ENCODE measurements at places on chromosomes 3 and 15. TPM values are rescaled to one million over a fixed set of nuclear protein-coding genes. Genes with fewer than 3 reads are reported as not detected.
A peak's percentile ranks its signal among the peaks of the same experiment; 100 is the strongest.

DNA sequence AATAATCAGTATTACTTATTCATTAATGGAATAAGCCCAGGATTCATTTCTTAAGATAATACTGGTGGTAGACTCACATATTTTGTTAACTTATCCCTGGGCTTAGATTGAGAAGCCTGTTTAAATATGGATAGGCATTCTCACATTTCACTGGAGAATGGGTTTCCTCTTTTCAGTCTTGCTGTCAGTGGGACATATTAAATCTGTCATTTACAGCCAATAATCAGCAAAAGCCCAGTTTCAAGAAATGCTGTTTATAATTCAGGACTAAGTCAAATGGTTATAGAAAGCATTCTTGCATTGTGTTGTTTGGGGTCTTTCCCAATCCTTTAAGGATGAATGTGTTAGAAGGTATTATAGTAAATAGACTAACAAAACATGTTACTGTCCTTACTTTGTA is 143.7 kb upstream of the NAALADL2 start:
- no peak for DNase-seq

GRCh38 chr3:194401868-194402329 is 2.8 kb upstream of the GP5 start:
- DNase-seq = no peak

DNA sequence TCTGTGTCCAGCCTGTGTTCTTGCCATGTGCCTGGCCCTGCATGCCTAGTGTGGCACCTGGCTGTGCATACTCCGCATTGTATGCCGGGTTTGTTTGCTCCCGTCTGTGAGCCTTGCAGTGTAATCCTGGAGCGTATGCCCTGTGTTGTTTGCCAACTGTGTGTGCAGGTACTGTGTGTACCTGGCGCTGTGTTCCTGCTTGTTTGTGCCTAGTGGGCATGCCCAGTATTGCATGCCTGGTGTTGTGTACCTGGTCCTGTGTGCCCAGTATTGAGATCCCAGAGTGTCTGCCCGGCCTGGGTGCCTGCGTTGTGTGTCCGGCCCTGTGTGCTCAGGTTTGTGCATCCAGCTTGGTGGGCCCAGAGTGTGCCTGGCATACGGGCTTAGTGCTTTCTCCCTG is 54.5 kb upstream of the CHRNA7 start:
- peak; percentile 64 for DNase-seq

GRCh38 chr3:139327861-139328260 is 16.0 kb upstream of the MRPS22 start:
- no peak for DNase-seq

GRCh38 chr3:179046497-179047353 is 24.9 kb downstream of the ZMAT3 start:
- DNase-seq = no peak

DNA sequence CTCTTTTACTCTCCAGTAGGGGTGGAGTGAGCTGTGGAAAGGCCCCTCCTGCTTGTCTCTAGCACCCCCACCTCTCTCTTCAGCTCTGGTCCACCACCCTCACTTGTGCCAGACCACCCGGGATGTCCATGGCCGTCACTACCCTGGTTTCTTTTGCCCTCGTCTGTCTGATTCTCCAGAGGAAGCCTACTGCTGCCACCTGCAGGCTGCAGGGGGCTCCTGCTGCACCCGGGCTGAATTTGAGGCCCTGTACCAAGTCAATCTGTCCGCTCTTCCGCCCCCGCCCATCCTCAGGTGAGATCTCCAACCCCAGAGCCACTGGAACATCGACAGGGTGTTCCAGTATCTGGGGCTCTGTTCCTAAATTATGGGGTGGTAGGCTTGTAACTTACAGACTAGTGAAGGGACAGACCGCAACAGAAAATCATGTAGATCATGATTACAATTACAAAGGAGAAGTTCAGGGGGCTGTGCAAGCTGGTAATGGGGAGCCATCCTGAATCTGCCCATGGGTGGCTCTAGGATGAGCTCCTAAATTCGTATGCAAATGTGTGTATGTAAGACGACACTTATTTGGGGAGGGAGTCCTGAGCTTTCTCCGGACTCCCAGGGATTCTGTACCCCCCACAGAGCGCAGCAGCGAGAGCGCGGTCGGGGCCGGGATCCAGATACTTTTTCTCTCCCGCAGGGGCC is 683 bp upstream of the UNC45A start:
- peak; percentile 97 for DNase-seq

- DNase-seq = no peak
These were observed 67.7 kb downstream of the LDHAL6B start for GRCh38 chr15:59274126-59274970.

DNA sequence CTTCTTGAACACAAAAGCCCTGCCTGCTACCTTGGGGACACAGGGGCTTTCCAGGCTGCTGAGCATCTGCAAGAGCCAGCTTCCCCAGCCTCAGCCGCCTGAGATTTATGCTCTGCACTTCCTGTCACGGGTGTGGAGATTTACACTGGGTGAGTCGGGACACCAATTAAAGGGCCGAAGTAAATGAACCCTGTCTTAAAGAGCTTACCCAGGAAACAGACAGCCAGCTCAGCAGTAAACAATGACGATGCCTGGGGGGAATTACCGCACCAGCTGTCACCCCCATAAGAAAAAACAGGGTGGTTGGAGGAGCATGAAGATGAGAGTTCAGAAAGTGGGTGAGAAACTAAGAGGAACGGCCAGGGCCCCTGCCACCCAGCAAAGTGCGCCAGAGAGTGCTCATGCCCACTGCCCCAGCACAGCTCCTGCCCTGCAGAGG is 37.5 kb upstream of the IQSEC1 start:
- no peak for DNase-seq

DNA sequence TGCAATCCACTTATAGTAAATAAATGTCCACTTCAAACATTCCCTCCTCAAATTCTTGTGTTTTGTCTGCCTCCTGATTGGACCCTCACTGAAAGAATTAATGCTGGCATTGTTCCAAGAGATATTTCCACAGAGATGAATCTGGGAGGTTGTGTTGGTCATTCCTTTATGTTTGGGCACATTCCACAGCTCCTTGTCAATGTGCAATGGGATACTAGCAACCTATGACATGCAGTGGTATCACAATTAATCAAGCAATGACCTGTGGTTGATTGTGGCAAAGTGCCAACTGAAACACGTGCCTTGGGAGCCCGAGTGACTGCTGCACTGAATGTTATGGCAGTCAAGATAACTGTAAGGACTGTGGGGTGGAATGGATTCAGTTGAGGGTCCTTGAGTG is 55.0 kb upstream of the SNRPN start:
- DNase-seq = no peak

- DNase-seq = no peak
These were observed 9.0 kb downstream of the VPS39 start for GRCh38 chr15:42199126-42199525.

- peak; percentile 53 for DNase-seq
These were observed 58.0 kb upstream of the ULK4 start for GRCh38 chr3:42019953-42020260.

DNA sequence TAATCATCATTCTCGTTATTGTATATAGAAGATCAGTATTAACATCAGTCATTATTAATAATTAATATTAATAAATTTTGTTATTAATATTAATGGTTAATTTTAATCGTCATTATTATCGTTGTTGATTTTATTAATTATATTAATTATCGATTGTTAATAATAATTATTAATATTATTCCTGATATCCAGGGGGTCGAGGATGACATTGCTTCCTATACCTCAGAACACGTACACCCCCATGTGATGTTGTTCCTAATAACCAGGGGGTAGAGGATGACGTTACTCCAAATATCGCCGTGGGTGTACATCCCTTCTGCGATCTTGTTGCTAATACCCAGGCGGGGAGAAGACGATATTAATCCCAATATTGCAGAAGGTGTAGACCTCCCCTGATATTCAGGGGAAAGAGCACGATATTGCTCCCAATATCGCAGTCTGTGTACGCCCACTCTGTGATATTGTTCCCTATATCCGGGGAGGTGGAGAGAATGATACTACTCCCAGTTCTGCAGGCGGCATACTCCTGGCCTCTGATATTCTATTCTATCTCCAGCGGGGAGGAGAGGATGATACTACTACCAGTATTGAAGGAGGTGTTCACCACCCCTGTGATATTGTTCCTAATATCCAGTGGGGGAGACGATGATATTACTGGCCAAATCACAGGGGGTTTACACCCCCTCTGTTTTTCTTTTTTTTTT is 22.3 kb upstream of the BMF start:
- DNase-seq = no peak

DNA sequence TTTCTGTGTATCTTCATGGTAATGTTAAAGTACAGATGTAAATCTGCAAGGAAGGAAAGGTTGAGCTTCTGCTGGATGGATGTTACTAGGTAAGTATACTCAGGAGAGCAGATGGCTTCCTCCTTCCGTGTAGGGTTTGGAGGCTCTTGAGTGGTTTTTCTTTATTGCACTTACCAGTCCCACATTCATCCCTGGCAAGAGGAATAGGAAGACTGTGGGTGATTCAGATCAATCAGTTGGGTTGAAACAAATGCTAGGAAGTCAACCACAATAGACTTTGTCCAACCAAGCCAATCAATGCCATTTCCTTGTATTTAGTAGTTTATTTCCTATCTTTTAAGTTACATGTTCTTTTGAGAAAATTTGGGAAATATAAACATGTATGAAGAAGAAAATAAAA is 26.6 kb downstream of the MYZAP start:
- DNase-seq = no peak

GRCh38 chr3:72411126-72411525 is 437.1 kb downstream of the SHQ1 start:
- no peak for DNase-seq

DNA sequence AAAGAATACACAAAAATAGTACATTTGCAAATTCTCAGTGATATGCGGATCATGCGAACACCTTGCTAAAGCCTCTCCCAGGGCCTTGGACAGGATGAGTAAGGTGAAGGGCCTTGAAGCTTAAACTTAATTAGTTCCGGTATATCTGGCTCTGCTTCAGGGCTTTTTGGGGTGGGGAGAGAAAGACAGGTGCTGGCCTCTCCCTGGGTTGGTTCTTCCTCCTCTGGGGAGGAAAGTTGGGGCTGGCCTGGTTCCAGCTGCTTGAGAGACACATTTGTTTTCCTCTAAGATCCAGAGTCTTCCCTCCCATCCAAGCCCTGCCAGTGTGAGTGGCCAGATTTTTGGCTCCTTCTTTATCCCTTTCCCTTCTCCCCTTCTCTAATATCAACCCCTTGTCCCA is 64.7 kb upstream of the EPHB3 start:
- DNase-seq = peak; percentile 51

- no peak for DNase-seq
These were observed 247.5 kb downstream of the CDIN1 start for GRCh38 chr15:36826948-36827347.

GRCh38 chr3:161859865-161860450 is 363.4 kb downstream of the OTOL1 start:
- no peak for DNase-seq

GRCh38 chr3:168097381-168097780 is 1.7 kb upstream of the GOLIM4 start:
- DNase-seq = no peak

GRCh38 chr3:159919873-159920272 is 68.8 kb upstream of the IL12A start:
- DNase-seq = no peak

GRCh38 chr15:92095693-92096092 is 242.2 kb downstream of the SLCO3A1 start:
- DNase-seq = no peak

GRCh38 chr3:174767853-174768382 is 91.2 kb upstream of the NAALADL2 start:
- no peak for DNase-seq

DNA sequence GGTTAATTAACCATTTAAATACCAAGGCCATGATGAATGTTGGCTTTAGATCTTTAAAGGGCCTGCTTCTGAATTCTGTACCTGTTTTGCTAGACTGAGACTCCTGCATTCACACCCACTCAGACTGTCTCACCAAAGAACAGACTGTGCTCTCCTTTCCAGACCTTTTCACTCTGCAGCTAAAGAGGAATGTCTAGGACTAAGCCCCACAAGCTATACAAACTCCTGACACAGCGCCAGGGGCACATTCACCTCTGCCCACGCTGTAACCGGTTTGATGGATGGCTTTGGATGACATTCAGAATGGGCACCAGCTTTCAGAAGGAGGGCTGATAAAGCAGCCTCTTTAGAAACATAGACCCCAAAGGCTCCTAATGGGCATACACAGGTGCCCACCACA is 200.1 kb downstream of the KCNMB2 start:
- no peak for DNase-seq

DNA sequence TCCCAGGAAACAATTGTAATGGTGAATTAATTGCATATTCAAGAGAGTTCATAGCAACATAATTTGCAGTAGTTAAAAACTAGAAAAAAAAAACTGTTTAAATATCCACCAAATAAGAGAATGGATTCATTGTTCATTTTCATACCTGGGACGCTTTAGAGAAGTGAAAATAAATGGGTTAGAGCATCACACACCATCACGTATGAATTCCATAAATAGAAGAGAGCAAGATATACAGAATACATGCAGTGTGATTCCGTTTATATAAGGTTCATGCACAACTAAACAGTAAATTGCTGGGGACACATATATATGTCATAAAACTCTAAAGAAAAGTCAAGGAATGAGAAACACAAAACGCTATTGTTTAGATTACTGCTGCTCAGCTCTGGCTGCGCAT is 577.0 kb upstream of the KCNMB2 start:
- DNase-seq = no peak

- no peak for DNase-seq
These were observed 28.9 kb downstream of the ALDH1A2 start for GRCh38 chr15:58036579-58036978.

GRCh38 chr3:71885006-71885405 is 100.1 kb upstream of the PROK2 start:
- DNase-seq = no peak

DNA sequence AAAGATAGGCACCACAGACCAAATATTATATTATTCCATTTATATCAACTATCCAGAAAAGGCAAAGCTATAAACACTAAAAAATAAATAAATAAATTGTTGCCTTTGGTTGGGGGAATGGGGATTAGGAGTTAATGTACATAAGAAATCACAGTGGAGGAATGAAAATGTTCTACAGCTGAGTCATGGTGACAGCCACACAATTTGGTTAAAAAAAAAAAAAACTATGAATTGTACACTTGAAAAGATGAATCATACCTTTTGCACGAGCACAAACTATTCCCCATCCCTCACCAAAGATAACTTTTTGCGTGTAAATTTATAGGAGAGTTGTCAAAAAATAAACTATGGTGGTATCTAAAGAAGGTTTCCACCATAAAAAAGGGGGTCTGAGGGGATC is 103.2 kb downstream of the TBC1D5 start:
- DNase-seq = no peak

PGBD4 gene
- total RNA-seq = 1.5 TPM

KIF15 gene
- total RNA-seq = 3.5 TPM

DGKG gene
- total RNA-seq = 1.6 TPM

EOGT gene
- total RNA-seq = 11.3 TPM

CHRD gene
- total RNA-seq = 4.6 TPM

LSAMP gene
- 3.5 TPM for total RNA-seq

GABRB3 gene
- 4.6 TPM for total RNA-seq

IL20RB gene
- 288 TPM for total RNA-seq

ECT2 gene
- 11.7 TPM for total RNA-seq

TMCO5A gene
- not detected for total RNA-seq

OR5K2 gene
- not detected for total RNA-seq

CAMK1 gene
- 9.7 TPM for total RNA-seq

GALNT15 gene
- total RNA-seq = 93.0 TPM

GABRR3 gene
- not detected for total RNA-seq

POMGNT2 gene
- 22.6 TPM for total RNA-seq

SLC28A1 gene
- not detected for total RNA-seq
